ENCODE measurements at places on chromosomes 11 and 22. TPM values are rescaled to one million over a fixed set of nuclear protein-coding genes. Genes with fewer than 3 reads are reported as not detected.

DNA sequence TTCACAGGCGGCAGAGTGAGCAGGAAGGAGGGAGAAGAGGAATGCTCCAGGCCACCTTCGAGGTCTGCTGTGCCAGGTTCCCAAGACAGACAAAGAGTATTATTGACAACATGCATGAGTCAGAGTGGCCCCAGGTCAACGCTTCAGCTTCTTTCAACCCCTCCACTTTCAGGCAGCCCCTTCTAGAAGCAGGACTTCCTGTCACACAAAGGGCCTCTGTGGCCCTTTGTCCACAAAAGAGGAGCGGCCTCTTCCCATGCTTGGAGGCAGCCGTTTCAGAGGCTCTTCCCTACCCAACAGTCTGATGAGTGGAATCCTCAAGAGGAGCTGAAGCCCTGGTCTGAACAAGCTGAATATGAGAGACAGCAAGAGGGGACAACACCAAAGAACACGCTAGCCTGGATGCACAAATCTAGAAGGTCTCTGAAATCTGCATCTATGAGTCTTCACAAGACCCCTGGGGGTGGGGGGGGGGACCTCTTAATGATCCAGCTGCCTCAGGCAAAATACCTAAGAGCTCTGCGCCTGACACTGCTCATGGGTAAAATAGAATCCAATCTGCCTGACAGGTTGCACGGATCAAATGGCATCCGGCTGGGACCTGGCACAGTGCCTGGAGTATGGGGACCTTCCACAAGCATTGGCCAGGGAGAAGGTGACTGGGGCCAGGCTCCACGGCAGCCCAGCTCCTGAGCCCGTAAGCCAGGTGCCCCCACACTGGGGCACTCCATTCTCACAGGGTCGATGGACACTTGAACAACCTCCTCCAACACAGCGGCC lies 67.5 kb downstream of the PACSIN2 start:
- H3K36me3 ChIP-seq, result no peaks in the 10 kb centered on the region
- H3K4me3 ChIP-seq, result no peak overlapping the region
- peak overlapping the region; percentile 13 for H3K27ac ChIP-seq
- peaks cover 21% of the 10 kb centered on the region for H3K4me1 ChIP-seq
- DNase-seq, result peak; percentile 71
- no peaks in the 10 kb centered on the region for H3K27me3 ChIP-seq

RBMXL2 gene
- 0.51 TPM for total RNA-seq

DNA sequence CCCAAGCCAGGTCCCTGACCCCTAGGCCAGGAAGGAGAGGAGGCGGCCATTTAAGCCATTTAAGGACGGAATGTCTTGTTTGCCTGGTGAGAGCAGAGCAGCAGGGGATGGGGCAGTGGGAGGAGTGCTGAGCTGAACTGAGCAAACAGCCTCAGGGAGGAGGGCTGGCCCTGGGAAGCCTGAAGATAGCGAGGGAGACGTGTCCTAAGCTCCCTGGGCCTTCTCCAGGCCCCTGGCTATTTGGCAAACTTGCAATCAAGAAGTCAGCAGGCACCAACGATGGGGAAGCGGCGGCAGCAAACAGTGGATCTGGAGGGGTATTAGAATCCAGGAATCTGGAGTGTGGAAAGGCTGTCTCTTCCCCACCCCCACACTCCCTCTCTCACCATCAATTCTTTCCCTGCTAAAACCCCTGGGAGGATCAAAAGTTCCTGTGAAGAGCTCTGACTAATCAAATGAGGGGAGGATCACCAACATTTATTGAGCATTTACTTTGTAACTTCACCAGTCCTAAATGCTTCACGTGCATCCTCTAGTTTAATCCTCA lies 8.8 kb downstream of the BCL9L start:
- H3K4me1 ChIP-seq, result peaks cover 77% of the 10 kb centered on the region
- H3K27ac ChIP-seq, result no peak overlapping the region
- no peak overlapping the region for H3K4me3 ChIP-seq

DNA sequence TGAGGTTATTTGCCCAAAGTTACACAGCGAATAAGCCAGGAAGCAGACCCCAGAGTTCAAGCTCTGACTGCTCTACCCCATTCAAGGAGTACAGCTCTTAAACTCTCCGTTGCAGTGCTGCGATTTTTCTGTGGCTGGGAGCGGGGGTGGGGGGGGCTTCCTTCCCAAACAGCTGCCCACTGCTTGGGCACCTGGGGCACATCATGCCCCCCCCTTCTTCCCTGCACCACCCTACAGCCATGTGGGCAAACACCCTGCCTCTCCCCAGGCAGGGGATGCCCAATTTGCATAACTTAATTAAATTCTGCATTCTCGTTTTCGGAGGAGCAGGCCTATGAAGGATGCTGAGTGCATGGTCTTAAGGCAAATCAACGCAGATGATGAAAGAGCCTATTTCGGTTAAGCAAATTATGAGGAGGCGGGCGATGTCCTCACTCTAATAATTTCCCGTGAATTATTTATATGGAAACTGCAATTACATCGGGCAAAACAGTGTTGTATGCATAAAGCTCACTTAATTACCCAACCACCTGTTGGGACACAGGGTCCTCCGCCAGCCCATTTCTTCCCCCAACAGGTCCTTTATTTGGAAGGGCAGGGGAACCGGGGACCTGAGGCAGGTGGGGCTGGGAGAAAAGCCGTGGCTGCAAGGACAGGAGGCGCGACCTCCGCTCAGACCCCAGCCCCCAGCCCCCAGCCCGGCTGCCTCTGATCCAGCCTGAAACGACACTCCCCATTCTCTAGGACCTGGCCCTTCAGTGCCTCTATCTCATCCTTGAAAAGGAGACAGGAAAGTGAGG lies 610.5 kb downstream of the BUD13 start:
- H3K27me3 ChIP-seq, result no peaks in the 10 kb centered on the region
- no peak overlapping the region for H3K4me3 ChIP-seq
- H3K36me3 ChIP-seq, result no peaks in the 10 kb centered on the region
- H3K4me1 ChIP-seq, result no peaks in the 10 kb centered on the region
- H3K27ac ChIP-seq, result no peak overlapping the region

DNA sequence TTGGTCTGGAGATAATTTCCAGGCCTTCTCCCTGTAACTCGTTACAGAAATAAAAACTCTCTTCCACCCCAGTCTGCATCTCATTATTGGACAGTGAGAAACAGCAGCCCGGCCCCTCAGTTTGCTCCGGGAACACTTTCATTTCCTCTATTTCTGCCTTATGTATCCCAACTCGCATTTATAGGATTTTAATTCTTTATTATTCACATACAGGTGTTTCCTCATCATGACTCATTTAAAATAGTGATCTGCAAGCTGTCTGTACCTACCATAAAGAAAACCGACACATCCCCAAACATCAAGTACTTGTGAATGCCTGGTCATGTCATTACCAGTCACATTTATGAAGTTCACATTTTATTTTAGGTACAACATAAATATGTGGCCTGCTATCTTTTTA lies 42.8 kb downstream of the PIWIL3 start:
- no peaks in the 10 kb centered on the region for H3K36me3 ChIP-seq
- no peak overlapping the region for H3K4me3 ChIP-seq
- H3K27me3 ChIP-seq, result peaks cover 19% of the 10 kb centered on the region
- peak overlapping the region; percentile 20 for H3K27ac ChIP-seq
- DNase-seq, result peak; percentile 83

- no peaks in the 10 kb centered on the region for H3K4me1 ChIP-seq
- no peak for DNase-seq
- peaks cover 4% of the 10 kb centered on the region for H3K27me3 ChIP-seq
- no peaks in the 10 kb centered on the region for H3K36me3 ChIP-seq
- no peak overlapping the region for H3K4me3 ChIP-seq
- H3K27ac ChIP-seq, result no peak overlapping the region
Measured at GRCh38 chr11:44051171-44051570, 3.4 kb downstream of the ACCSL start.

EXPH5 gene
- total RNA-seq, result 0.09 TPM

GRCh38 chr22:37177221-37177620 lies 10.8 kb downstream of the C1QTNF6 start:
- H3K27me3 ChIP-seq, result no peaks in the 10 kb centered on the region
- no peaks in the 10 kb centered on the region for H3K36me3 ChIP-seq
- DNase-seq, result no peak

GRCh38 chr22:34036931-34037330 lies 116.7 kb upstream of the LARGE1 start:
- H3K4me1 ChIP-seq, result no peaks in the 10 kb centered on the region
- H3K36me3 ChIP-seq, result no peaks in the 10 kb centered on the region
- H3K27ac ChIP-seq, result no peak overlapping the region
- DNase-seq, result no peak

P2RY6 gene
- total RNA-seq, result 0.30 TPM

GRCh38 chr22:46693634-46694415 lies 44.2 kb downstream of the CERK start:
- peaks cover 65% of the 10 kb centered on the region for H3K36me3 ChIP-seq
- H3K4me3 ChIP-seq, result no peak overlapping the region
- H3K27me3 ChIP-seq, result no peaks in the 10 kb centered on the region

GRCh38 chr11:44775366-44775984 lies 48.7 kb downstream of the TSPAN18 start:
- H3K27ac ChIP-seq, result peak overlapping the region; percentile 58
- H3K4me3 ChIP-seq, result no peak overlapping the region
- no peaks in the 10 kb centered on the region for H3K27me3 ChIP-seq

GRCh38 chr11:131052367-131052766 lies 136.1 kb upstream of the SNX19 start:
- H3K36me3 ChIP-seq, result no peaks in the 10 kb centered on the region
- no peak overlapping the region for H3K27ac ChIP-seq
- H3K4me1 ChIP-seq, result no peaks in the 10 kb centered on the region

DNA sequence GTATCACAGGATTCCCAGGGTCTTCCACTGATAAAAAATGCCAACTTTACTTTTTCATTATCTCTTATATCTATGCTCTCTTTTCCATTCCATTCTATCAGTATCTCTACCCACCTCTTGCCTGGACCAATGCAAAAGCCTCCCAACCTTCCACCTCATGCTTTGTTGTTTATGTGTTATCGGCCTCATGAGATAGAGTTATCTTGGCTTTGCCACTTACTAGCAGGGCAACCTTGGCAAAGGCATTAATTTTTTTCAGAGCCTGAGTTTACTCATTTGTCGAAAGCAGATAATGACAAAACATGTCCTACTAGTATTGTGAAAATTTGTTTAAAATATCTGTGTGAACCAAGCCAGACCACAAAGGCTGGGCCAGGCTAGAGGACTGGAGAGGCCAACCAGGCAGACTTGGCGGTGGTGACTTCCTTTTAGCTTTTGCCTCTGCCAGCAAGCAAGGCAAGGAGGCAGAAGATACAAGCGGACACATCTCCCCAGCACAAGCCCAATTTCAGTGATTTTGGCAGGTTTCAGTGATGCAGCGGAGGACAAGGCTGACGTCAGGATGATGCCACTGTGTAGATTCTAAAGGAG lies 106.9 kb downstream of the ADAMTS15 start:
- no peak overlapping the region for H3K4me3 ChIP-seq
- H3K27me3 ChIP-seq, result peaks cover 3% of the 10 kb centered on the region
- DNase-seq, result no peak
- H3K36me3 ChIP-seq, result no peaks in the 10 kb centered on the region

DNA sequence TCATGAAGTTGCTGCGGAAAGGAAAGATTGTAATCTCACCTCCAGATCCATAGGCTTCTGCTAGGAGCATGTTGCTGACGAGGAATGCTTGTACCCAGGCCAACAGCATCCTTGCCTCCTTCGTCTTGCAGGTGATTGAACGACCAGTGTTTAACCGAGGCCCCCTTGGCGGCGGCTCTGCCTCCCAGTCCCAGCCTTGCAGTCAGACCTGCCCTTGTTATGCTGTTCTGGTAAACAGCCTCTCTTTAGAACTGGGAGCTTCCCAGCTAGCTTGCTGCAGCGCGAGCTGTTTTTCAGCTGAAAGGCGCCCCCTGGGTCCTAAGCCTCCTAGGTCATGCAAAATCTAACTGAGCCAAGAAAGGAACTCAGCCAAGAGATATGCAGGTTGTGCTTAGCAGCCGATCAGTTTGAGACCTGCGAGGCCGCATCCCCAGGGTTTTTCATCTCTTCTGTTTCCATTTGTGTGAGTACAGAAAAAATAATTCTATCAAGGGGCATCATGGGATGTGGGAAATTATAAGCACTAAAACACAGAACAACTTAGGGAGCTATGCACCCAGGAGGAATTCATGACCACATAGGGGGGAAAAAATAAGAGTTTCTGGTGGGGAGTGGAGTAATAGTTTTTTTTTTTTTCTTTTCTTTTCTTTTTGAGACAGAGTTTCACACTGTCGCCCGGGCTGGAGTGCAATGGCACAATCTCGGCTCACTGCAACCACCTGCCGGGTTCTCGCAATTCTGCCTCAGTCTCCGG lies at the start of gene PIK3IP1:
Gene PIK3IP1 (minus strand): TSS at position 253 of the 754 bp plus-strand sequence. CDS start 144 bp downstream, at position 109.
- H3K4me1 ChIP-seq, result peaks cover 46% of the 10 kb centered on the region
- H3K27me3 ChIP-seq, result no peaks in the 10 kb centered on the region
- peak; percentile 92 for DNase-seq

Data from endothelial cell of umbilical vein (primary cell).